Activated T-helper 1 cell treated with anti-CD3 and anti-CD28 coated beads, Interleukin-12 subunit alpha, Interleukin-12 subunit beta, Interleukin-2, Interleukin-4 antibody, amounts not matched to agents 30 ng/mL and 10 ng/mL and 1 ng/mL, durations not matched to agents 14 hours and 24 hours and 36 hours (primary cell): ENCODE measurements at places on chromosomes 11 and 22.

- no peaks in the 10 kb centered on the region for H3K4me1 ChIP-seq
- H3K36me3 ChIP-seq = no peaks in the 10 kb centered on the region
- no peak overlapping the region for H3K27ac ChIP-seq
- peaks cover 21% of the 10 kb centered on the region for H3K27me3 ChIP-seq
- no peak overlapping the region for H3K4me3 ChIP-seq
These were observed 102.5 kb downstream of the RRM1 start for GRCh38 chr11:4197112-4197511.

- no peak overlapping the region for H3K27ac ChIP-seq
- H3K4me3 ChIP-seq = no peak overlapping the region
- no peaks in the 10 kb centered on the region for H3K4me1 ChIP-seq
- no peaks in the 10 kb centered on the region for H3K36me3 ChIP-seq
These were observed 4.2 kb downstream of the OR9I1 start for GRCh38 chr11:58121096-58121495.

DNA sequence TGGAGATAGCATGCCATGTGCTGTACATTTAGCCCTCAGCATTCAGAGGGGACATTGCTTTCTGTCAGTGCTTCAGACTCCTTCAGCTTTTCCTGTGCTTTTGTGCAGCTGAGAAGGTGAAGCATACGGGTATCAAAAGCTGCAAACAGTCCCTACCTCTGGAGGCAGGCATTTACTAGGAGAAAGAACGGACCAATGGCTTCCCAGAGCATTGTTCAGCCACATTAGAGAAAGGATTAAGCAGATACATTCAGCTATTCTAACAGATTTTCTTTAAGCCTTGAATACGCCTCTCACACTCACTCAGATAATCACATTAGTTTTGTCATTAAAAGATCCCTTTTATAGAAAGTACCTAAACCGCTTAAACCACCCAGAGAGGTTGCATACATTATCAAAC is 80.7 kb upstream of the FAM181B start:
- no peak overlapping the region for H3K27ac ChIP-seq
- H3K36me3 ChIP-seq = no peaks in the 10 kb centered on the region

DNA sequence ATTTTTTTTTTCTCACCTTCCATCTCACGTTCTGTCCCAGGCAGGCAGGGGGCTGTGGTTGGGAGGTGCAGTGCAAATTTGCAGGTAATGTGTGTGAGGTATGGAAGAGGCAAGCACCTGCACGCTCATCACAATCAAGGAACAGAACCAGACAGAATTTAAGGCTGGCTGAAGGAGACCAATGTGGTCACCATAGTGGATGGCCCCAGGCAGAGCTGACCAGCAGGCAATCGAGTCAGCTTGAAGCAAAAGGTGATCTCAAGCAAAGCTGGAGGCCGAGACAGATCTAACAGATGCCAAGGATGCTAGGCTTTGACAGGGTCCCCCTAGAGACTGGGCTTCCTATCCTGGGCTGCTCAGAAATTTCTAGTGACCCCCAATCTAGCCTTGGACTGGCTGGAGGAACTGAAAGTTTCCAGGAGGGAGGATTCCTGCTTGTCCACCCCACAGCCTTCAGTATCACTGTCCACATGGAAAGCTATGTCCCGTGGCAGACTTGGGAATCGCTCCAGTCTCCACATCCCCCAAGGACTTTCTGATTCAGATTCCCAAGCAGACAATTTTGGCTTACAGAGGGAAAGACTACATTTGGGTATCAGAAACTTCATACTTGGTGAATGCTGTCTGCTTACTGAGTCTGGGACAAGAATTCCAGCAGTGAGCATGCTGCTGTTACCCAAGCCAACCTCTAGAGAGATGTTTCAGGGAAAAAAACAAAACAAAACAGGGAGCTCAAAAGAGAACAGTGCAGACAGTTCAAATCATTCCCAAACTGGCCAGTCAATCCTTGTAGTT is 9.0 kb upstream of the MICAL3 start:
- no peaks in the 10 kb centered on the region for H3K4me1 ChIP-seq
- no peak overlapping the region for H3K27ac ChIP-seq
- H3K27me3 ChIP-seq = peaks cover 8% of the 10 kb centered on the region
- DNase-seq = no peak
- no peak overlapping the region for H3K4me3 ChIP-seq
